ENCODE measurements at places on chromosomes 7 and 10. TPM values are rescaled to one million over a fixed set of nuclear protein-coding genes. Genes with fewer than 3 reads are reported as not detected.

The HOXA11 gene
- 0.31 TPM for total RNA-seq

The CBX3 gene
- 126 TPM for total RNA-seq

The SKIDA1 gene
- 0.97 TPM for total RNA-seq

The OR6B1 gene
- not detected for total RNA-seq

The LDB3 gene
- not detected for total RNA-seq

The TACC2 gene
- 6.0 TPM for total RNA-seq

The FFAR4 gene
- total RNA-seq = not detected

The BEND7 gene
- total RNA-seq = 10.0 TPM

The GSAP gene
- total RNA-seq = 4.0 TPM

The EVX1 gene
- not detected for total RNA-seq

The TMEM196 gene
- not detected for total RNA-seq

The OR2A7 gene
- total RNA-seq = not detected

The SPDYE2B gene
- total RNA-seq = not detected

The SEMA3E gene
- total RNA-seq = 0.32 TPM

The LEP gene
- total RNA-seq = not detected

The CXCL12 gene
- 17.4 TPM for total RNA-seq

The SLC13A1 gene
- not detected for total RNA-seq

The FGFR2 gene
- total RNA-seq = not detected

The SPDYE5 gene
- total RNA-seq = not detected

The MYPN gene
- 0.16 TPM for total RNA-seq

The CRPPA gene
- 0.97 TPM for total RNA-seq

The TRIM4 gene
- total RNA-seq = 14.2 TPM

The OAT gene
- 113 TPM for total RNA-seq

The GIMAP7 gene
- total RNA-seq = 41.2 TPM

The FAM25G gene
- not detected for total RNA-seq

The GCK gene
- 0.25 TPM for total RNA-seq

The CYP2C9 gene
- total RNA-seq = not detected

The HOXA3 gene
- total RNA-seq = 2.3 TPM

The CRTAC1 gene
- 3.1 TPM for total RNA-seq

The OR2AE1 gene
- under 0.01 TPM for total RNA-seq
